ENCODE measurements at places on chromosomes 3 and 15. TPM values are rescaled to one million over a fixed set of nuclear protein-coding genes. Genes with fewer than 3 reads are reported as not detected.

GRAMD1C gene
- total RNA-seq, result 0.87 TPM

AMIGO3 gene
- 0.07 TPM for total RNA-seq

BCL2A1 gene
- total RNA-seq, result 103 TPM

CYP1A1 gene
- total RNA-seq, result 2.0 TPM

- no peak for DNase-seq
These were observed 69.8 kb downstream of the CPN2 start for GRCh38 chr3:194281306-194281705.

DNA sequence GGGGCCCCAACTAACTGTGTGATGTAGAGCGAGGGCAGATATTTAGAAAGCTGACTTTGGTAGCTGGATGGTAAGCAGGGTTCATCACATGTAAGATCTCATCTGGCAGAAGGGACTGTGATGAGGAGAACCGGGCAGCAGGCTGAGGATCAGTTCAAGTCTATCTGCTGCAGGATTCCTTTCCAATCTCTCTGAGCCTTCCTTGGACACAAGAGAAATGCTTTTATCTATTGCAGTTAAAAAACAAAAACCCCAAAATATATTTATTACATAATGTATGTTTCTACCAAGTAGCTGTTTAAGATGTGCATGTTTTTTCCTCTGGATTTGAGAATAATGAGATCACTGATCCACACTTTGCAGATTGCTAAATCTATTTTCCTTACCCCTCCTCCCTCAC lies 411.5 kb downstream of the RAP2B start:
- DNase-seq, result no peak

DNA sequence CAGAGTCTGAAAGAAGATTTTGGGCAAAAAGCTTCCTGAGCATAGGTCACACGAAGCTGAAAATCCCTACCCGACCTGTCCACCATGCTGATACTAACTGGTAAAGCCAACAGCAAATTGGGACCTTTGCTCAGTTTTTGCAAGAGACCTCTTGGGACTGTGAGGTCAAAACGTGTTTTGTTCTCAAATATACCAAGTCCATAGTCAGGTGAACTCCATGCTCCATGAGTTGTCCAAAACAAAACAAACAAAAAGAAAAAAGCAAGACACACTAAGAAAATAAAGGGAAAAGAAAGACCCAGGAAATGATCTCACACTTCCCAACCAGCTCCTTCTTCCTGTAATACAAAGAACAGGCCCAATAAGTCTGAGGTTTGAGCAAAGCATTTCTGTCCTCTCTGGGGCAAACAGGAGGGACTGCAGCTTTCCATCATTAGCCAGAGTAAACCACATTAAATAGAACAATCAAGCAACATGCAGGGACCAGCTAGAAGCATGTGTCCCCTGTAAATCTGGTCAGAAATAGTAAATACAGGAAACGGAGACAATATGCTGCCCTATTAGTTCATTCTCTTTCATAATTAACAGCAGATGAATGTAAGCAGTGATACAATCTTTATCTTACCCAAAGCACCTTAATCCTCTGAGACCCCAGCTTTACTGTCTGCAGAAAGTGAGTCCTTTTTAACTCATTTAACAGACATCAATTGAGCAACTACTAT lies 125.0 kb upstream of the LIPC start:
- no peak for DNase-seq

Data from activated CD4-positive, alpha-beta T cell treated with anti-CD3 and anti-CD28 coated beads for 36 hours (primary cell).